ENCODE measurements at places on chromosomes 3 and 15.

GRCh38 chr3:150597646-150598045 is 5.5 kb upstream of the SELENOT start:
- no peak for DNase-seq

DNA sequence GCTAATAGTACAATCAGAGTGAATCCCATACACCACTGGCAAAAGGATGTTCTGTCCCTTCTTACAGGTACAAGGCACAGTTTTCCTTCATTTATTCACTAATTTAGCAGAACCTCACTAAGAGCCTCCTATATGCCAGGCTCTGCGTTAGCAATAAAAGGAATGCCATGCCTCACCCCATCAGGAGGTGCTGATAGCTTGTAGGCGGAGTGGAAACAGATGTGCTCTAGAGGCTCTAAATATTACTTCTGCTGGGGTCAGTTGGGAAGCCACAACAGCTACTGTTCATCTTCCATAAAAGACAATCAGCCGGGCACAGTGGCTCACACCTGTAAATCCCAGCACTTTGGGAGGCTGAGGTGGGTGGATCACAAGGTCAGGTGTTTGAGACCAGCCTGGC is 24.4 kb downstream of the MLH1 start:
- DNase-seq, result no peak

- no peak for DNase-seq
These were observed 280.3 kb downstream of the ZPLD1 start for GRCh38 chr3:102715030-102715697.

DNA sequence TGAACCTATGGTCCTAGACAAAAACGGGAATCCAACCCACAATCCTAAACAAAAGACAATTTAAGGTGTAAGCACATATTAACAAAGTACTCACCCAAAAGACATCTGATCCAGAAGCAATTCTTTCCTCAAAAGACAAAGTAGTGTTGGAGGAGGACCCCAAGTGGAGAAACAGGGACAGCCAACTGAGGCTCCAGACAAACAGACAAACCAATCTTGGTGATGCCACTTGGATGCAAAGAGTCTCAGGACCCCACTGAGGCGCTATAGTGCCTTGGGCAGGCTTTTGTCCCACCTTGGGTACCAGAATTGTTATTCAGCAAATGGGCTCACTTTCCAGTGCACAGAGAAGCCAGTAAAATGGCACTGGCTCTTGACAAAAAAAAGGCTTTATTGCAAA is 613.8 kb downstream of the DIPK2A start:
- no peak for DNase-seq

DNA sequence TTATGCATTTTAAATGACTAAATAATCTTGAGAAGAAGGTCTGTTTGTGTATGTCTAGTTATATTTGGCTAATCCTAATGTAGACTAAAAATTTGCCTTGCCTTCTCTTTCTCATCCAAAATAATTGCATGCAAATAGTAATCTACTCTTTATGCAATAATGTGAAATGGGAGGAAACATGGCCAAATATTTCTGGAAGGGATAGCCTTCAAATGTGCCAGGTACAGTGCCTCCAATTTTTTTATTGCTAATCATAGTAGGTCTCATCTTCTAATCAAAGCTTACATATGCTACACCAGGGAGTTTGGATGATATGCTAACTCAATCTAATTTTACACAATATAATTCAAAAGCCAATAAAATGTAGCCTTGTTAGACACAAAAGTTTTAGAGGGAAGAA is 911.3 kb downstream of the NAALADL2 start:
- DNase-seq, result no peak

GRCh38 chr15:27222479-27222878 is 251.5 kb downstream of the GABRG3 start:
- DNase-seq, result no peak

GRCh38 chr3:118760585-118761290 is 273.9 kb downstream of the IGSF11 start:
- no peak for DNase-seq

DNA sequence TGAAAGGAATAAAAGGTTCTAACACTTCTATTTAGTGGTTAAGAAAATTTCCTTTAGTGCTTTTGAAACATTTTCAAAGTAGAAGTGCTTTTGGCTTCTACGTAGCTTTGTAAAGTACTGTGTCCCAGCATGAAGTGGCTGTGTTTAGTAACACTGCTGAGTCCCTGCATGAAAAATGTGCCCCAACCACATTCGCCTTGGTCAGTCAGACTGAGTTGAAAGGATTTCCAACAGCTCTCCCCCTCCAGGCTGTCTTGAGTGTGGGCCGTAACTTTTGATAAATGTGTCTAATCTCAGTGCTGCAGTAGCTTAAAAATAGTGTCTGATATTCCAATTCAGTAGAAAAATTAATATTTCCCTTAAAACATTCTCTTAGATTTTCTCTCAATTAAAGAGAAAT is 115.0 kb downstream of the NR1D2 start:
- no peak for DNase-seq

DNA sequence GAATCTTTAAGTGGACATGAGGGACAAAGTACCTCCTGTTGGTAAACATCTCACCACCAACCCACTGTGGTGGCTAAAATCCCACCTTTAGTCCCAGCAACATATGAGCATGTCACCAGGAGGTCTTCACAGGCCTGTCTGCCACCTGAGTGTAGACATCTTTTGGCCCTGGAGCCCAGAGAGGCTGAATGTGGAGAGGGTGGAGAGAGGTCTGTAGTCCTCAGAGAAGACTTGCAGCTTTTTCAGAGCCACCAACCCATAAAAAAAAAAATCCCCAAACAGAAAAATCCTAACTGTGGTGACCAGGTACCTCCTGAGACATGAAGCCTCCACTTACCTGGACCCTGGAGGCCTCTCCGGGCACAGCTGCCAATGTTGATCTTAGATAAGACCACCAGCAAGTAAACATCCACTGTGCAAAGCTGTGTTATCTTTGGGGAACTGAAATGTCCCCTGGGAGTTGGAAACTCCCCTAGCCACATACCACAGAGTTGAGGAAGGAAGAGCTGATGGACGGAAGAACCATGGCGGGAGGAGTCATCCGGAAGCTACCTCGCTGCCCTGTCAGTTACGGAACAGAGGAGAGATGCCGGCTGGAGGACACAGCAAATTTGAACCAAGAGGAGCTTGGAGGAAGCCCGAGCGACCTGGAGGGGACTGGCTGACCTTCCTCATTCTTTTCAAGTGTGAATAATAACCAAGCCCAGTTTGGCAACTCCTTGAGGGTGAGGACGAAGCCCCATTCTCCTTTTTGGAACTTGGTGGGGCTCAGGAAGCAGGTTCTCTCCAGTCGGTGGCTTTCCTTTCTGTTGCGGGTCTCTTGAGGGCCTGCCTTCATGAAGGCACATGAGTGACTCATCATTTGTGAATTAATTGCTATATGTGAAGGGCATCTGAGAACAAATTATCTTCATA is at the start of gene GHRL:
Gene GHRL (minus strand): TSS at position 443 of the 915 bp plus-strand sequence. CDS start 2,767 bp downstream, outside the sequence.
- no peak for DNase-seq

GRCh38 chr3:111910806-111911205 is 51.7 kb downstream of the PHLDB2 start:
- DNase-seq, result no peak

GRCh38 chr15:40190591-40190990 is 29.7 kb downstream of the BUB1B start:
- no peak for DNase-seq

DNA sequence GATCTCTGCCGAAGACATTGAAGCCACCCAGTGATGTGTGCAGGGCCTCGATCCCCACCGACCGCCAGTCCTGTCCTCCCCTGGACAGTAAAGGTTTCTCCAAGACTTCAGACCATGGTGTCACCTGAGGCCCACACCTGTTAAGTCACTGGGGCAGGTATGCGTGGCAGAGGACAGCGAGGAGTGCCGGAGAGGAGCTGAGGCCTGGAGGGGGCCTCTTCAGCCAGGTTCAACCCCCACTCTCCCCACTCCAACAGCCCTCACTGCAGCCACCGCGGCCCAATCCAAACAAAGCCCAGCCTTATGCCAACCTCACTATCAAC is 2.4 kb downstream of the GOLGA8B start:
- DNase-seq, result no peak

DNA sequence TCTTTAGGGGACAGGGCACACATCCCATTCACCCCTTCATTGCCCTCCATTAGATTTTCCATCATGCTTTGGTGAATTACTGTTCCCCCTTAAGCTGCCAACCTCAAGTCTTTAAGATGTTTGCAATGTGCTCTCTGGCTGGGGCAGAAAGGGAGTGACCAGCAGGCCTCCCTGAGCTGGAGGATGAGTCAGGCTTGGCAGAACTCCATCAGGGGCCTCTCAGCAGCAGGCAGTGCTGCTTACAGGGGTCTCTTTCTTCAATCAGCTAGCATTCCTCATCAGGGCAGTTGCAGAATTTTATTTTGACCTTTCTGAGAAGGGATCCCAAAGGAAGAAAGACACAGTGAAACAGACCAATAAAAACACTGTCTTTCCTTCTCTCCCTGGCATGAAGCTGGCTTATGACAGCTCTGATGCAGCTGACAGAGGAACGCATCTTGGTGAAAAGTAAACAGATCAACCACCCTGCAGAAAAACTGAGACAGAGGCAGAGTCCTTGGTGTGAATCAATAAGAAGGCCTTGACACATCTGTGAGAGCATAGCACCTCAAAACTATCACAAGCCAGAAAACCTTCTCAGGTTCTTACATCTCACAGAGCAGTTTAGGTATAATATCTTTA is 88.7 kb upstream of the MRPL3 start:
- no peak for DNase-seq

GRCh38 chr15:44798826-44799225 is 62.5 kb downstream of the TRIM69 start:
- no peak for DNase-seq
